ENCODE measurements at places on chromosomes 5 and 9.

GRCh38 chr9:75265525-75265972 lies 177.2 kb downstream of the OSTF1 start:
- no peak for DNase-seq

- DNase-seq, result peak; percentile 17
Measured at GRCh38 chr5:54577937-54578653, 60.5 kb downstream of the SNX18 start.

DNA sequence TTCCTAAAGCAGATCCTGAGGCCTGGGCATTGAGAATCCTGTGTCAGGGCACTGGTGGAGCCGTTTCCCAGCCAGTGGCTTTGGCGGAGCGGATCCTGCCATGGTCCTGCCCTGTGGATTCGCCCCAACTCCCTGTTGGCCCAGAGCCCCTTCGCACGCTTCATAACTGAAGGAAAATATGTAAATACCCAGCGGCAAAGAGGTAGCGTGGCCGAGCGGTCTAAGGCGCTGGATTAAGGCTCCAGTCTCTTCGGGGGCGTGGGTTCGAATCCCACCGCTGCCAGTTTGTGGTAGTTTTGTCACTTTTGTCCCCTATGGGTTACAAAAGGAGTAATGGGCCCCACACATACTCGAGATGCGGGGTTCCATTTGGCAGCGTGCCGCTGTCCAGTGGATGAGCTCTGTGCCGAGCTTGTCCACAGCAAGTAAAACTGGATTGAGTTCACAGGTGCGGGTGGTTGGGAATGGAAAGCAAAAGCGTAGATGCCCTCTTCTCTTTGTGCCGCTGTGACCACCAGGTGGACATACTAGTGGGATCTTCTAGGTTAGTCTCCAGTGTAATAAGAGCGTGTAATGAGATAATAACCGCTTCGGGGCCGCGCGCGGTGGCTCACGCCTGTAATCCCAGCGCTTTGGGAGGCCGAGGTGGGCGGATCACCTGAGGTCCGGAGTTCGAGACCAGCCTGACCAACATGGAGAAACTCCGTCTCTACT lies 17.3 kb downstream of the TRIM7 start:
- DNase-seq, result no peak

- no peak for DNase-seq
Measured at GRCh38 chr5:1897816-1898450, 15.2 kb upstream of the IRX4 start.

DNA sequence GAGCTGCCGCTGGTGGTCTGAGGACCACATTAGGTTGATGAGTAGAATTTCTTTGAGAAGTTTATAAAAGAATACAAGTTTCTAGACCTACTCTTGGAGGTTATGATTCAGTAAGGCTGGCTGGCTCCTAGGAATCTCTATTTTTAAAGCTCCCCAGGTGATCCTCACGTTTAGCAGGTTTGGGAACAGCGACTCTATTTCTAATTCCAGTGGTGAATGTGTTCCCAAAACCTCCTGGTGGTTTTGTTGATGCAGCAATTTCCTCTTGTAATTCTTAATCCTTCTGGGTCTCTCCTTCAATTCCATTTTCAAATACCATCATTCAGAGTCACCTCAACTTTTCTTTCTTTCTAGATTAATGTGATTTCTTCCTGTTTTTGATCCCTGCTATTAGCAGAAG lies 215.9 kb upstream of the RFX3 start:
- no peak for DNase-seq

DNA sequence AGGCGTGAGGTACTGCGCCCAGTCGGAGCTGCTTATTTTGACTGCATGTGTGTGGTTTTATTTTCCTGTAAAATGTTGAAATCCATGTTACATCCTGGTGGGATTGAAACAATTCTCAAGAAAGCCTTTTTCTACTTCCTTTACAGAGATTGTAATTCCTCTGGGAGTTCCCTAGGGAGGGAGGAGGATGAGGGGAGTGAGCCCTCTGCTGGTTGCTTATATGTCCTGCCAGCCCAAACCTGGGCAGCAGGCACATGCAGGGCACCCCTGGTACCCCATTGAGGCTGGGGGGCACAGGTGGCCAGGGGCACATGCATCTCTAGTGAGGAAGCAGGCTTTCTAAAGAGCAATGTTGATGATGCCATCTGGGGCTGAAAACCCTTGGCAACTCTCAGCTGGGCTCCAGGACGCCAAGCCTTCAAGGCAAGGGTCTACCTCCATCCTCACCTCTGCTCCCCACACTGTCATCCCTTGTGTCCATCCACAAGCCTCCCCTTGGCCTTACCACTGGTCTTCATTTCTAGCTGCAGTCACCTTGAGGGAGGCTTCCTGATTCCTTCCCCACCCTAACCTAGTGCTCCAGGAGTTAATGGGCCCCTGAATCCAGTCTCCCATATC lies 84.7 kb upstream of the TNFSF8 start:
- DNase-seq, result no peak

GRCh38 chr9:7370381-7370780 lies 429.2 kb downstream of the DMAC1 start:
- no peak for DNase-seq

DNA sequence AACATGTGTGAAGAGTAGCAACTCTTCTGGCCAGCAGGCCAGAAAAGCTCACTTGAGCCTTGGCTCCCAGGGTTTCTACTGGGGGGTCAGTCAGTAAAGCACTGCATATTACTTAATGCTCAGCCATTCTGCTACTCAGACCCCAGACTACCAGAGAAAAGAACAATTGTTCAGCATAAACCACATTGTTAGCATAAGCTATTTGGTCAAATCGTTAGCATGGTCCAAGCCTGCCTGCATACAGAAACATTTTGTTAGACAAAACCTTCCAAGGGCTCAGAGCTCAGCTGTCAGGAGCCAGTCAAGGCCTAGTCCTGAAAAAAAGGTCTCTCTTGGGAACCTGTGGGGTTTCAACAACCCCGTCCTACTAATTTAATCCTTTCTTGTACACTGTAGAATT lies 449.3 kb downstream of the PRR16 start:
- DNase-seq, result no peak

DNA sequence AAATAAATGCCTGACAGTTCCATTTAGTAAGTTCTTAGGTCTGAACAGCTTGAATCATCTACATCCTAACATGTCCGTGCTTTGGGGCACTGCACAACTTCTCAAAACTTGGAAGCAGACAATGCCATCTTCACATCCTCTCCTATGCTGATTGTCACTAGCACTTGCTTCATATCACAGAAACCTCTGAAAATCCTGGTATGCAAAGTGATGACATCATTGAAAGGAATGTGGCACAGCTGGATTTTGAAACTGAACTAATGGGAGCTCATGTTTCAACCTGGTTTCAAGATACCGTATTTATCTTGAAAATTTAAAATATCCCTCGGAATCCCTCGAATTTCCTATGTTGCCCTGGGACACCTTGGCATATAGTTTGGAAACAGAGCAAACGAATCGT lies 490.2 kb upstream of the DAP start:
- DNase-seq, result no peak

- no peak for DNase-seq
Measured at GRCh38 chr5:165573445-165573844, 2068.0 kb downstream of the MAT2B start.

GRCh38 chr9:132144708-132145365 lies 17.0 kb upstream of the NTNG2 start:
- DNase-seq, result no peak

GRCh38 chr9:104094534-104095015 lies 466 bp downstream of the SMC2 start:
- DNase-seq, result peak; percentile 8

GRCh38 chr5:150469718-150470469 lies 20.4 kb upstream of the RPS14 start:
- no peak for DNase-seq

DNA sequence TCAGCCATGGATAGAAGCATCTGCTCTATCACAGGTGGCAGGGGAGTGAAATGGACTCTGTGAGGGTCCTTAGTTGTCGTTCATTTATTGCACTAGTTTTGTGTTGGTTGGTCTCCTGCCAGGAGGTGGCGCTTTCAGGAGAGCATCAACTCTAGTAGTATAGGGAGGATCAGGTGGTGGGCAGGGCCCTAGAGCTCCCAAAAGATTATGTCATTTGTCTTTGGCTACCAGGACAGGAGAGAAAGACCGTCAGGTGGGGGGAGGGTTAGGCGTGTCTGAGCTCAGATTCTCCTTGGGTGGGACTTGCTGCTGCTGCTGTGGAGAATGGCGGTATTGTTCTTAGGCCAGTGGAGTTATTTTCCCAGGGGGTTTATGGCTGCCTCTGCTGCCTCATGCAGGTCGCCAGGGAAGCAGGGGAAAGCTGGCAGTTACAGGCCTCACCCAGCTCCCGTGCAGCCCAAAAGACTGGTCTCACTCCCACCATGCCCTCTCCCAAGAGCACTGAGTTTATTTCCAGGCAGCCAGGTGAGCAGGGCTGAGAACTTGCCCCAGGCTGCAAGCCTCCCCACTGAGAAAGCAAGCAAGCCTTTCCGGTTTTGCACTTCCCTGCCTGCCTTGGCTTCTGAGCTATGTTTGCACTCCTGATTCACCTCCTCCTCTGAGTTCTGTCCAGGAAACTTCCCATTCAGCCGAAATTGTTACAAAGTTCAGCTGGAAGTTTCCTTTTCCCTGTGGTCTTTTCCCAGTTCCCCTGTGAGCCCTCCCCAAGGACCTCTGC lies 317.3 kb downstream of the TAF11L14 start:
- DNase-seq, result no peak

DNA sequence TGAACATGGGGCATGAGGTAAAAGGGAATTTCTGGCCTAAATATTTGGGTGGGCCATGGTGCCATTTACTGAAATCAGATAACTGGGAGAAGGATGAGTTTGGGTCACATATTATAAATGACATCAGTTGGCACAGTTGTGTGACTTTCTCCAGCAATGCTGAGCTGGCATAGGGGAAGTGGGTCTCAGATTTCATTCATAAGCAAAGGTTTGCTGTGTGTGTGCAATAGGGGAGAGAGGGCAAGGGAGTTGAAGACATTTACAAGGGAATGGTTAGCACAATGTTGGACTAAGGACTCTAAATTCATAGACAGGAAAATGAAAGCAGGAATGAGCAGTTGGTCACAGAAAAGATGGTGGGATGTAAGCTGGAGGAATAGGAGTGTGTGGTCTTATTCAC lies 47.8 kb upstream of the KLF9 start:
- no peak for DNase-seq

GRCh38 chr9:81375187-81376100 lies 313.9 kb downstream of the TLE1 start:
- DNase-seq, result no peak

DNA sequence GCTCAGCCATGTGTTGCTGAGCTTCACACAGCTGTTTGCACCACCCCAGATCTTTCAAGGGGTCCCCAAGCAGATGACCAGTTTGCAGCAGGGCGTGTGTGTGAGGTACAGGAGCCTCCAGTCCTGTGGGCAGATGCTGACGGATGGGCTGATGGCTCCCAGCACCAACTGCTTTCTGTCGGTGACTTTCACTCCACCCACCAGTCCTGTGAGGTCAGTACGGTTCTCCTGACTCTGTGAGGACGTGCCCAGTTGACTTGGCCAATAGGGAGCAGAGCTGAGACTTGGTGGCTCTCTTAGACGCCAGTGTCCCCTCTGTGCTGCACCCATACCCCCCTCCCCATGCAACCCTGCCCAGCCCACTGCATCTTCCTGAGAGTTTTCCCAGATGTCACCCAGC lies 19.7 kb downstream of the COL5A1 start:
- DNase-seq, result no peak

DNA sequence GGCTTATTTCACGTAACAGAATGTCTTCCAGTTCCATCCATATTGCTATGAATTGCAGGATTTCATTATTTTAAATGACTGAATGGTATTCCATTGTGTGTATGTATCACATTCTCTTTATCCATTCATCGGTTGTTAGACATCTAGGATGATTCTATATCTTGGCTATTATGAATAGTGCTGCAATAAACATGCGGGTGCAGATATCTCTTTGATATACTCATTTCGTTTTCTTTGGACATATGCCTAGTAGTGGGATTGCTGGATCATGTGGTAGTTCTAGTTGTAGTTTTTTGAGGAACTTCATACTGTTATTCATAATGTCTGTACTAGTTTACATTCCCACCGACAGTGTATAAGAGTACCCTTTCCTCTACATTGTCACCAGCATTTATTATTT lies 460.5 kb downstream of the MAN2A1 start:
- DNase-seq, result no peak

- no peak for DNase-seq
Measured at GRCh38 chr5:138573223-138573622, 2.0 kb downstream of the HSPA9 start.

DNA sequence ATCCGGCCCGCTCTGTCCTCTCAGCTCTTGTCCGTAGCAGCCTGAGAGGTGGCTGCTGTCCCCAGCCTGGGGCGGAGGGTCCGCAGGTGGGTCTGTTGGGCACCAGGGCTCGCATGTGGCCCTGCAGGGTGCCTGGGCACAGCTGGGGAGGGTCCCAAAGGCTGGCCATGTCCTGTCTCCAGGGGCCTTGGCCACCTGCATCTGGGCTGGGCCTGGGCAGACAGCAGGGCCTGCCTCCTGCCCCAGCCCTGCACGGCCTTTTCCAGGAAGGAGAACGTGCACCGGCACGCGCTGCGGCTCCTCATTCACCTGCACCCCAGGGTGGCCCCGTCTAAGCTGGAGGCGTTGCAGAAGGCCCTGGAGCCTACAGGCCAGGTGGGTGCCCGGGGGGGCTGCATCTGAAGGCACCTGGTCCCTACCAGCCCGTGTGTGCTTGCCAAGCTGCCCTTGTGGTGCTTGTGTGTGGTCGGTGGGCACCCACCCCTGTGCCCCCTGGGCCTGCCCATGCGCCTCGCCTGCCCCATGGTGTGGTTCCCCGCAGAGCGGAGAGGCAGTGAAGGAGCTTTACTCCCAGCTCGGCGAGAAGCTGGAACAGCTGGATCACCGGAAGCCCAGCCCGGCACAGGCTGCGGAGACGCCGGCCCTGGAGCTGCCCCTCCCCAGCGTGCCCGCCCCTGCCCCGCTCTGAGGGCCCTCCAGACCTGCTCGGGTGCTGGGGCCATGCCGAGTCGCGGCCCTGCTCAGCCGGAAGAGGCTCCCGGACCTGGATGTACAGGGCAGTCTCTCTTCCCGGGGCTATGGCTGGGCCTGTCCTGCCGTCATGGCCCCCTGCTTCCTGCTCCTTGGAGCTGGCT lies 5.1 kb upstream of the TOR4A start:
- no peak for DNase-seq

DNA sequence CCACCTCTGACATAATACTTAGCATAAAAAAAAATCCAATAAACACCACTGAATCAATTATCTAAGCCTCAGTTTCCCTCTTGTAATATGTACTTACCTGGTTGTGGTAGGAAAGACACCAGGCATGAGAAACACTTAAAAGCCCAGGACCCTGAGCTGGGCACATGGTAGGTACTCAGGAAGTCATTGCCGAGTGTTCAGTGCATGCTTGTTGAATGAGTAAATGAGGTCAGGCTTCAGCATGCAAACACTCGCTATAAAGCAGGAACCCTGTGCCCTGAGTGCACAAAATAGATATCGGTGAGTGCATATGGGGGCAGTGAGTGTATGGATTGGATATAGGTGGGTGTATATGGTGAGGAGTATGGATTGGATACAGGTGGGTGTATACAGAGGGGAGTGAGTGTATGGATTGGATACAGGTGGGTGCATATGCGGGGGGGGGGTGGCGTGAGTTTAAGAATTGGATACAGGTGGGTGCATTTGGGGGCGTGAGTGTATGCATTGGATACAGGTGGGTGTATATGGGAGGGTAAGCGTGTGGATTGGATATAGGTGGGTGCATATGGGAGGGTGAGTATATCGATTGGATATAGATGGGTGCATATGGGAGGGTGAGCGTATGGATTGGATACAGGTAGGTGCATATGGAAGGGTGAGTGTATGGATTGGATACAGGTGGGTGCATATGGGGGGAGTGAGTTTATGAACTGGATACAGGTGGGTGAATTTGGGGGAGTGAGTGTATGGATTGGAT lies 194.3 kb upstream of the MSX2 start:
- DNase-seq, result no peak

- no peak for DNase-seq
Measured at GRCh38 chr5:126519637-126520592, 75.1 kb downstream of the ALDH7A1 start.

Measured in NCI-H187 treated with DMSO at 0.1 percent for 48 hours (cell line).